Activated CD4-positive, alpha-beta T cell treated with anti-CD3 and anti-CD28 coated beads, Interleukin-10, Interleukin-2, amounts not matched to agents 100 ng/mL and 50 ng/mL, durations not matched to agents 16 hours and 8 hours (primary cell): ENCODE measurements at places on chromosomes 12 and 14.

GRCh38 chr14:89254166-89254909 lies 162.7 kb downstream of the FOXN3 start:
- no peak for DNase-seq

- no peak for DNase-seq
These were observed 11.5 kb downstream of the OAS2 start for GRCh38 chr12:112989806-112990205.

- no peak for DNase-seq
These were observed 94.9 kb downstream of the ELK3 start for GRCh38 chr12:96289067-96289466.

- DNase-seq = peak; percentile 77
These were observed 118.8 kb upstream of the CCND2 start for GRCh38 chr12:4154672-4155225.

- DNase-seq = no peak
These were observed 12.8 kb downstream of the TSFM start for GRCh38 chr12:57795354-57795753.

GRCh38 chr14:65304239-65304638 lies 108.3 kb upstream of the FUT8 start:
- peak; percentile 29 for DNase-seq

DNA sequence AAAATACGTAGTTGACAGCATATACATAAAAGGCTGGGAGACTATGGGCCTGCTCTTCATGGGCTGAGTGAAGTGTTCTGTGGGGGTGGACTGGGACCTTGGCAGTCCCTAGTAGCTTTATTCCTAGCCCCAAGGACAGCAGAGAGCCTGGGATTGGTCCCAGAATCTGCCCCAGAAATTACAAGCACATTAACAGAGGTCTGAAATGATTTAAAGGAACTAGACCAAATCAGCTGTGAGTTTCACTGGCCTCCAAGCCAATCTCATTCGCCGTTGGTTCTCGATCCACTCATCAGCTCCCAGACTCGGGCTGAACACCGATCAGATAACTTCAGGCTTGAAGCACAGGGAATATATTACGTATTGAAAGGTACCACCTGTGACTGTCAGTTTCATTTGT lies 77.0 kb upstream of the PSMC1 start:
- no peak for DNase-seq

- no peak for DNase-seq
These were observed 22.7 kb downstream of the ITPR2 start for GRCh38 chr12:26810330-26810729.

DNA sequence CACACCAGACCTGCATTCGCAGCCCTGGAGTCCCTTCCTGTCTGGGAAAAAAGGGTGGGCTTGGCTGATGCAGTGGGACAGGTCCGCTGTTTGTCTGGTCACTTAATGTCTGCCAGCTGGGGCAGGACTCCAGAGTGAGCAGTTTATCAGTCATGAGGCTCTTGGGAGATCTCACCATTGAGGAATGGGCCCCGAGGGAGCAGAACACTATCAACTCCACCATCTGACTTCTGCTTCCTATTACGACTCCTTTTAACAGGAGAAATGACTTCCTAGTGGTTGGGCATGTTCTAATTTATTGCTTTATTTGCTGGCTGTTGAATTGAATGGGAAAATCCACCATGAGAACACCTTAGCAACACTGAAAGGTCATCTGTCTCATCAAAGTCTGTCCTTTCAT lies 182.5 kb upstream of the RASSF8 start:
- DNase-seq = no peak

DNA sequence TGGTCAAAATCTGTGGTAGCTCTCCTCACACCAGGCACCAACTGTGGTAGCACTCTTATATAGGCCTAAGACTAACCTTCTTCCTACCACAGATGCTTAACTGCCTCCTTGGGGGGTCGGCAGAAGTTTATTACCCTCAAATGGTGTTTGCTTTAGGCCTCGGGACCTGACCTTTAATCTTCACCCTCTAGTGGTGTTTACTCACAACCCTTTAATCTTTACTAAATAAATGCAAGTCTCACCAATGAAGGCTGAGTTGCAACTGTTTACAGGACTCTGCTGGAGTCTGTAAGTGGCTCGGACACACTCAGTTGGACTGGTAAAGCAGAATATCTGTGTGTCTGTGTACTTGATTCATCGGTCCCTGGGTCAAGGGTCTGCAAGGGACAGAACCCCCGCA lies 29.4 kb downstream of the CCER1 start:
- no peak for DNase-seq

GRCh38 chr14:75495882-75496281 lies 26.4 kb upstream of the BATF start:
- DNase-seq = no peak

- no peak for DNase-seq
These were observed at the start of gene REM2 for GRCh38 chr14:22883173-22883976. REM2 (plus strand) TSS chr14:22883222; CDS start chr14:22883288, 66 bp downstream.

DNA sequence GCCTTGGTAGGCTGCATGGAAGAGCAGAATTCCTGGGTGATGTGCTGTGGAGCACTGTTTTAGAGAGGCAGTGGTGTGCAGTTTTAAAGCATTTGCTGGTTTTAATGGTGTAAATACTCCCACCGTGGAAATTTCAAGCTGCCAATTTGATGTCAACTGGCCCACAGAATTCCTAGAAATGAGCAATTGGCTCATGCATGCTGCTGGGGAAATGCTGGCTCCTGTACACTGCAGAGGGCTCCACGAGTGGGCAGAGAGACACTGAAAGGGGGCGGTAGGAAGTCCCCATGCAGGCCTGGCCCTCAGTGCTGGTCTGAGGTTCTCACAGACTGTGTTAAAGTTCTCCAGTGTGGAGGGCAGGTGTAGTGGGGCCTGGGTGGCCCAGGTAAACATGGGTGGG lies 99.4 kb upstream of the NTF3 start:
- no peak for DNase-seq

- DNase-seq = no peak
These were observed 822.7 kb downstream of the LRFN5 start for GRCh38 chr14:42429401-42429800.

DNA sequence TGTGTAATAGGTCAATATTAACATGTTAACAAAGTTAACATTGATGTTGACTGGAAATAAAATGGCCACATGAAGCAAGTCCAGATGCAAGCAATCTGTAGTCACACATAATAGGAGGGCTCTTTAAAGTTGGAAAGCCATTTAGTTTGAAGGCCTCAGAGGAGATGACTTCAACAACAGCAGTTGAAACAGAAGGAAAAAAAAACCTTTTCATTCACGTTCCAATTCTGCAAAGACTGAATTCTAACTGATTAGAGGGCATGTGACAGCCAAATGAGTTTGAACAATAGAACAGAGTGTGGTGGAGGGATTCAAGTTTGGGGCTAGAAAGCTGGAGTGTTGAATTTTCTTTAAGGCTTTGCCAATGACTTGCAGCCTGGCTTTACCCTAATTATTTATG lies 41.5 kb upstream of the DAAM1 start:
- DNase-seq = no peak

DNA sequence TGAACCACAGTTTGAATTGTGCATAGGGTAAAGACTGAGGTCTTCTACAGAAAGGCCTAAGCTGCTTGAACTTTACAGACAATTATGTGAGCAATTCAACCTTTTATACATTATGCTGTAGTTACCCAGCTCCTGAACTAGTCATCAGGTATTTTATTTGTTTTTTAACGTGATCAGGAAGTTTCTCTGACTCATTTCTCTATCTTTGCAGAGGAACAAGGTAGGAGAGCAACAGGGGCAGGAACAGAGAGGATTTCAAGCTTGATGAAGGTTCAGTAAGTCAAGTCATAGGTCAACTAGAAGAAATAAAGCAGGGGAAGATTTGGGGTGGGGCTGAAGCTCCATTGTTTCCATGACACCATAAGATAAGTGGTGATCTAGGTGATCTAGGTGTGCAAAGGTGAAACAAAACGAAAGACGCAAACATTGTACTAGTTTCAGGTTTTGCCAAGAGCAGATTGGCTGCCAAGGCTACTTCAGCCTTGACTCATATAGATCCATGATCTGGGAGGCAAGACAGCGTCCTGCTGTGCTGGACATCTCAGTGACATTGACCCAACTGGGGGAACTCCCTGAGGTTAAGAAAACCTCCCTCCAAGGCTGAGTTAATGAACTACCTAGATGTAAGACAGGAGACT lies 198.1 kb downstream of the DAD1 start:
- DNase-seq = no peak

DNA sequence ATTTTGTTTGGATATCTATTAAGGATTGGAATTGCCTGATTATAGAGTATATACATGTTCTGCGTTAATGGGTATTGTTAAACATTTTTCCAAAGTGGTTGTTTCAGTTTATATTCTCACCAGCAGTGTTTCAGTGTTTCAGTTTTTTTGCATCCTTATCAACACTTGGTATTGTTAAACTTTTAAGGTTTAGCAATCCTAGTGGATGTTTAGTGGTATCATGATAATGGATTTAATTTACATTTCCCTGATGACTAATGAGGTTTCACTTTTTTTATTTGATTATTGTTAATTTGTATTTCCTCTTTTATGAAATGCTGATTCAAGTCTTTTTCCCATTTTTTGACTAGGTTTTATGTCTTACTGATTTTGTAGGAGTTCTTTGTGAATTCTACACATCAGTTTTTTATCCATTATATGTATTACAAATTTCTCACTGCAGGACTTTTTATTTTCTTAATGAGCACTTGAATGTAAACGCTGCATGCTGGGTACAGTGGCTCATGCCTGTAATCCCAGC lies 23.7 kb downstream of the YLPM1 start:
- DNase-seq = no peak

DNA sequence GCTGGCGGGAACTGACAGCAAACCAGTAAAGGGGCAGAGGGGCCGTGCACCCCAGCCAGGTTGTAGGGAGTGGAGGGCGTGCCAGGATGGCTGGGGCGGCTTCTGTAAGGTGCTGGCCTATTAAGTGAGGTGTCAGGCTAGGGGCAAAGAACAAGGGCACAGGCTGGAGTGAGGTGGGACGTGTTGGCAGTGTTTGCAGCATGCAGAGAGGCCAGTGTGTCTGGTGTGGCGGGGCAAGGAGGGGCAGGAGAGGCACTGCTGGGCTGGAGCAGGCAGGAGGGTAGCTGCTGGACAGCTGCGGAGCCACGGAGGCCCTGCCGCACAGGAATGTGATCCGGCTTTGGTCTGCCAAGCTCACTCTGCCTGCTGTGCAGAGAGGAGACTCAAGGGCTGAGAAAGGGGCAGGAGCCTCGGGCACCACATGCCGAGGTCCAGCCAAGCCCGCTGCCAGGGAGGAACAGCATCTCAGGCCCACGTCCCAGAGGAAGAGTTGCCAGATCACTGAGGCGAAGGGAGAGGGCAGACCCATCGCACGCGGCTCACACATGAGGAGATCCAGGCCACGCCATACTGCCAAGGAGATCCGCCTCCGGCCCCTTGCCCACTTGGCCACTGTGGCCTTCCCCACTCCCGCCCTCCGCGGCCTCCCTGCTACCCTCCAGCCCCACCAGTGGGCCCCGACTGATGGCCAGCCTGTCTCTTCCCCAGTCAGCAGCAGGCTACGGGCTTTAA lies 46.8 kb downstream of the AMN start:
- no peak for DNase-seq

- no peak for DNase-seq
These were observed 89.3 kb downstream of the DUSP6 start for GRCh38 chr12:89262855-89263552.

GRCh38 chr12:16110596-16110995 lies 166.9 kb downstream of the SLC15A5 start:
- DNase-seq = no peak

DNA sequence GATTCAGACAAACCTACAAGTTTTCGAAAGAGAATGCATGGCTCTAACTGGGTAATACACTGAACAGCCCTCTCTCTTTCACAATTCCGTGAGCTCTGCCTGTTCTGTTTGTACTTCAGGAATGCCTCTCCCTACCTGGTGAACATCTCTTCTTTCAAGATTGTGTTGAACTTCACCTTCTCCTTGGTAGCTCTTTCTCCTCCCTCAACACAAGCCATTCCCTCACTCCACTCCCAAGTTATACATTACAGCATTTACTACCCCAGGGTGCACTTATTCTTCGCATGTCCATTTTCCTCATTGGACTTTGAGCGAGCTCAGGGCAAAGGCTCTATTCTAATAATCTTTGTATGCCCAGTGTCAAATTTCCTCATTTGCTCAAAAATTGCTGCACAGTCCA lies 28.3 kb downstream of the NRDE2 start:
- no peak for DNase-seq

DNA sequence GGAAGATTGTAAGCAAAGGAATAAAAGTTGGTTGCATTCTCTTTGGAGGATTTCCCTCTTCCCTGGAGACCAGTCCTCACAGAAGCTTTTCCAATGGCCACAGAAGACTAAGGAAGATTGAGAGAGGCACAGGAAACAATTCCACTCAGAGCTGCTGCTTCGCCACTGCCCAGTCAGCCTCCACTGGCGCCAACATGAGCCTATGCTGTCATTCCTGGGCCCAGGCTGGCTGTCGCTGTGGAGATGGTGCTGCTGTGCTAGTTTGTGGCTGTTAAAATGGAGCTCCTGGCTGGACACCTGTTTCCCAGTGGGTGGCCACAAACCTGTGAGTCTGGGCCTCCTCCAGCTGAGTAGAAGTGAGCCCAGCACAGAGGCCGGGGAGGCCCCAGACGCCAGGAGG lies 6.6 kb downstream of the P2RX7 start:
- no peak for DNase-seq

DNA sequence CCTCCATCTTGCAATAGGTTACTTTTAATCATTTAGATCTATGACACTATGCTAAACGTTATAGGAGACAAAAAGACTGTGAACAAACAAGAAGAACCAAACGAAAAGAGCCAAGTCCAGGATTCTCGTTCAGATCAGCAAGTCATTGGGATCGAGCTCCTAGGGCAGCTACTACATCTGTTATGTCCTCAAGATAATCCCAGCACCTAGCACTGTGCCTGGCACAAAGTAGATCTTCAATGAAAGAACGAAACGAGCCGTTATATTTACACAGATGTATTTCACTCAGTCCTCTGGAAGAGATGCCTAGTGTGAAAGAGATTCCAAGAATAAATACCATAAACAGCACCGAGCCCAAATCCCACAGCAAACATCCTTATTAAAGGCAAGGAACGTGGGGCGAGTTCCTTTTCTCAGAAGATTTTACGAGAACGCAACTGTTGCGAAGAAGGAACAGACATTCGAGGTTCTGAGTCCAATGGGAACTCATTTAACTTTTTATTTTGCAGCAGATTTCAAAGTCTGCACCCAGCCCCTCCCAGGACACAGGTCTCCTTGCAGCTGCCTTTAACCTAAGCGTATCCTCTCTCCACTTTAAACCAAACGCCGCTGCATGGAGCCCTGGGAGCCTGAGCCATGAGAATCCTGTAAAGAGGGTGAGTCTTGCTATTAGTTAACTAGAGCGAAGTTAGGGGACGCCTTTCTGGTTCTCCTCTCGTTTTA lies 544 bp upstream of the TDP1 start:
- no peak for DNase-seq
